ENCODE measurements at places on chromosomes 3 and 15.
A peak's percentile ranks its signal among the peaks of the same experiment; 100 is the strongest.

DNA sequence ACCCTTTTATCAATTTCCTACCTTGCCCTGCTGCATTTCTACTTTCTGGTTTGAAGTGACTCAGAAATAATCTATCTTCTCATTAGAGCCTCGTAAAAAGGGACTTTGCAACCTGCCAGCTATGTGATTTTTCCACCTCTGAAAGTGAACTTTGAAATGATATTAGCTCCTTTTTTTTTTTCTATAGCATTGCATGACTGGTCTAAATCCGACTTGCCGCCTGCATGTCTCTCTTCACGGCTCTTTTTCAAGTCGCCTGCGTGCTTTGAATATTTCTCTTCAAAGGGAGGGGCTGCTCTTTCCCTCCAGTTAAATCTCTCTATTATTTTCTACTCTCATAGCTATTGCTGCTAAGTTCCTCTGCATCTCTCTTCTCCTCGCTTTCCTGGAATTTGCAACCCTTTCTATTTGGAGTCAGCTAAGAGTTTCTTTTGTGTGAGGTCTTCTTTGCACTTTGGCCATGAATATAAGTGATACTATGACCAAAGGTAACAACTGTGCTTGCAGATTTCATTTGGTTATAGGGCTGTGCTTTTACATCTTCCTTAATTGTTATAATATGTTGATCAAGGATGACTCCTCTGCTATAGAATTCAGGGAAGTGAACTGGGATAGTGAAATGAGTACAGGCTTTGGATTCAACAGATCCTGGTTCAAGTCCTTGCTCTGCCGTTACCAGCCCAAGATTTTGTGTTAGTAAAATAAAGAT lies 541.1 kb downstream of the AGBL1 start:
- no peak for DNase-seq

DNA sequence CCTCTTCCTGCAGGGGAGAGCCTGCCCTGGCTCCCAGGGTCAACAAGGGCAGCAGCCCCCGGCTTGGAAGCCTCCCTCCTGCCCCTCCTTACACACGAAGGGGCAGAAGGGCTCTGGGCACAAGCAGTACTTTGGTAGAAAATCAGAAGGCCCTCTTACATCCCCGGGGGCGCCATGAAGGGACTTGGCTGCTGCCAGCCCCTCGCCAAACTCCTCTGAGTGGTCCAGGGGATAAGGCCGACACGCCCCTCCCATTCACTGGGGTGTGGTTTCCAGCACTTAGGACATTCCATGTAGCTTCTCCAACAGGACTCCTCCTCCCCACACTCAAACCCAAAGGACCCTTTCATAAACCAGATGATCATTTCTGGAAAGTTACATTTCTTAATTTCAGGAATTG lies 1.2 kb upstream of the ST8SIA2 start:
- no peak for DNase-seq

DNA sequence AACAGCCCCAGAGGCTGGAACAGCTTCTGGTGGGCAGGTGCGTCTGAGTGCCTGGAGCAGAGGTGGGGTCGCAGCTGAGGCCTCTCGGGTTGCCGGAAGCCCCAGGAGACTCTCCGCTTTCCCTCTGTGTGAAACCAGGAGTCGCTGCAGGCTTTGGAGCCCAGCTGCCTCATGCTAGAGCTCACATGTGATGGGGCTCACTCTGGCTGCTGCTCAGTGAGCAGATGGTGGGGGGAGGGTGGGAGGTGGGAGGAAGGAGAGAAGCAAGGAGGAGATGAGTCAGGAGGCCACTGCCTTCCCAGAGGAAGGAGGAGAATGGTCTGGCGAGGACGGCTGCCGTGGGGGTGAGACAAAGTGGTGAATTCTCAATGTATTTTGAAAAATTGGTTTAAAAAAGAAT lies 290.1 kb upstream of the CHRNA7 start:
- DNase-seq, result no peak

- DNase-seq, result no peak
Measured at GRCh38 chr15:93247466-93248121, 158.6 kb upstream of the RGMA start.

- DNase-seq, result no peak
Measured at GRCh38 chr3:53554559-53555067, 60.2 kb downstream of the CACNA1D start.

DNA sequence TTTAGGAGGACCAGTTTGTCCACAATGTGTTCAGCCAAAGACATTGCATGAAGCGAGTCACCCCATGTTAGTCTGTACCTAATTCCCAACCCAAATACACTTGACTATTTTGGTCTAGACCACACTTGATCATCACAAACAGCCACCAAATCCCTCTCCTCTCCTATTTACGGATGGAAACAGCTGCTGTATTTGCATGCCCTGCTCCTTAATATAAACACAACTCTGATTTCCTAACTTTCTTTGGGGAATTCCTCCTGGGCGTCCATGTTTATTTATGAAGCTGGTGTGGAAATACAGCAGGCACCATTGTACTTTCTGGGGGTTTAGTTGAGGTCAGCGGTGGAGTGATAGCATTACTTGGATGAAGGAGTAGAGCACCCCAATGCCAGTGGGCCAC lies 235.2 kb downstream of the TLE3 start:
- DNase-seq, result peak; percentile 94

DNA sequence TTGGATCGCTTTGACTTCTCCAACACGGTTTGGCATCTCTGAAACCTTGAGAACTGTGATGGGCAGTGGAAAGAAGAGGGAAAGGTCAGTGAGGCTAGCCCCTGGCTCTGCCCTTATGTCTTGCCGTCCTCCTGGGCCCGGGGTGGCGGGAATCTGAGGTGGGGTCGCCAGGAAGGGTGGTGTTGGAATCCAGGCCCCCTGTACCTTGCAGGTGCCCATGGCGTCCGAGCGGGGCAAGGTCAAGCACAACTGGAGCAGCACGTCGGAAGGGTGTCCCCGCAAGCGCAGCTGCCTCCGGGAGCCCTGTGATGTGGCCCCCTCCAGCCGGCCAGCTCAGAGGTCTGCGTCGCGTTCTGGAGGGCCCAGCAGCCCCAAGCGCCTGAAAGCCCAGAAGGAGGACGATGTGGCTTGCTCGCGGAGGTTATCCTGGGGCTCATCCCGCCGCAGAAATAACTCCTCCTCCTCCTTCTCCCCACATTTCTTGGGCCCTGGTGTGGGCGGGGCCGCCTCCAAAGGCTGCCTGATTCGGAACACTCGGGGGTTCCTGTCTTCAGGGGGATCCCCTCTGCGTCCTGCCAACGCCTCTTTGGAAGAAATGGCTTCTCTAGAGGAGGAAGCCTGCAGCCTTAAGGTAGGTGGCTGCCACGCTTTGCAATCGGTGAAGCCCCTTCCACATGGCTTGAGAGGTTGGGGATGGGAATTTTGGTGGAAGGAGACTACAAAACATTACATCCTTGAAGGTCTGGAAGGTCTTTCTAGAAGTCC lies 907 bp downstream of the TATDN2 start:
- peak; percentile 12 for DNase-seq

DNA sequence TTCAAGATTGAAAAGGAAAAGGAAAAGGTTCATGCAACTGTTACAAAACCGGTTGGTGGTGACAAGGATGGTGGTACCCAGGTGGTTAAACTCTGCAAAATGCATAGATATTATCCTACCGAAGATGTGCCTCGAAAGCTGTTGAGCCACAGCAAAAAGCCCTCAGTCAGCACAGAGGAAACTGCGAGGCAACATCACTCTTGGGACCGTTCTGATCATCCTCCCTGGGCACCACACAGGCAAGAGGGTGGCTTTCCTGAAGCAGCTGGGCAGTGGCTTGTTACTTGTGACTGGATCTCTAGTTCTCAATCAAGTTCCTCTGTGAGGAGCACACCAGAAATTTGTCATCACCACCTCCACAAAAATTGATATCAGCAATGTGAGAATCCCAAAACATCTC lies 86.9 kb downstream of the PLCH1 start:
- DNase-seq, result no peak

GRCh38 chr3:173660645-173661299 lies 263.2 kb downstream of the NLGN1 start:
- no peak for DNase-seq

DNA sequence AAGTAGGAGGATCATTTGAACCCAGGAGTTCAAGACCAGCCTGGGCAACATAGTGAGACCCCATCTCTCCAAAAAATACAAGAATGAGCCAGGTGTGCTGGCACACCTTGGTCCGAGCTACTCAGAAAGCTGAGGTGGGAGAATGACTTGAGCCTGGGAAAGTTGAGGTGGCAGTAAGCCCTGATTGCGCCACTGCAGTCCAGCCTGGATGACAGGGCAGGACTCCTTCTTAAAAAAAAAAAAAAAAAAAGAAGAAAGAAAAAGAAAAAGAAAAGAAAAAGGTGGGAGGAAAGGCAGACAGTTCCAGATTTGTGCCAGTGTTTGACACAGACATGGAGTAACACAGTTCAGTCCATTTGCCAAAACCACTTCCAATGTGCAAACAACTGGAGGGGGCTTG lies 75.7 kb downstream of the ATP10A start:
- no peak for DNase-seq

DNA sequence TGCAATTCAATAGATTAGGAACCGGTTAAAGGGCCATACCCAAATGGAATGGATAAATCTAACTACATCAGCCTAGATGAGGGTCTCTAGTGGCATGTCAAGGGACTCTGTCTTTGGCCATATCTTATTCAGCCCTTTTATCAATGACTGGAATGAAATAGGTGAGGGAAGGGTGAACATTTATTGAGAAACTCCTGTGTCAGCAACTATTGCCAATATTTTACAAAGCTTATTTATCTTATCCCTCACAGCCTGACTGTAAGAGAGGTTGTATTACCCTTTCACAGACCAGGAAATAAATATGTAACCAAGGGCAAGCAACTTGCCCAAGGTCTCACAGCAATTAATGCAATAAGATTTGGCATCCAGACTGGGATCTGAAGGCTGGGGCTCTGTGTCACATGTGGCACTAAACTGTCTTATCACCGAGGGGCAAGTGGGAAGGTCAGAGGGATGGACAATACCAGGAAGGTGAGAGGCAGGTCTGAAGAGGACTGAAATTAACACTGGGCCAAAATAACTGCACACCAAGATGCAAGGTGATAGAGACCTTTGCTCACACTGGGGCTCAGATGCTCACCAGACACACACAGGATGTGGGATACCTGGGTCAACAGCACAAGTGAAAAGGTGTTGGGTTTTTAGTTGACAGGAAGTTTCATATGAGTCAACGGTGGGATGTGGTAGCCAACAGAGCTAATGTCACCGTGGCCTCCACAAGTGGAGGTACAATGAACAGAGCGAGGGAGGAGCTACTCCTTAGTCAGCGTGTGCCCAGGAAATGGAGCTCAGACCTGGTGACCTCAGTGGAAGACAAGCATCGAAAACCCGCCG lies 261.3 kb downstream of the RPLP1 start:
- no peak for DNase-seq

DNA sequence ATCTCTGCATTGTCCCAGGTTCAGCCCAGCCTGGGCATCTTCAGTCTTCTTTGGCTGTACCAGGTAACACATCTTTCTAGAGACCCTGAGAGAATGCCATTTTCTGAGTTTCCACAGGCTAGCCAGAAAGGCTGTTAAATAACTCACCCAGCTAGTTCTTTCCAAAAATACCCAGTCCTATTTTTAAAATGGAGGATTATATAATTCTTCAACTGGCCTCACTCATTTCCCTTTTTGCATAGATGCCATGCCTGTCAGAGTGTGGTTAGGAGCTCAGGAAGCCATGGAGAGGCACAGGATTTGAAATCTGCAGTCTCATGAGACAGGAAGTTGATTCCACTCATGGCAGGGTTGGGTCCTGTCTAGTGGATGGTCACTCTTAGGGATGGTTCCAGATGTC lies 39.8 kb downstream of the CEMIP start:
- no peak for DNase-seq

DNA sequence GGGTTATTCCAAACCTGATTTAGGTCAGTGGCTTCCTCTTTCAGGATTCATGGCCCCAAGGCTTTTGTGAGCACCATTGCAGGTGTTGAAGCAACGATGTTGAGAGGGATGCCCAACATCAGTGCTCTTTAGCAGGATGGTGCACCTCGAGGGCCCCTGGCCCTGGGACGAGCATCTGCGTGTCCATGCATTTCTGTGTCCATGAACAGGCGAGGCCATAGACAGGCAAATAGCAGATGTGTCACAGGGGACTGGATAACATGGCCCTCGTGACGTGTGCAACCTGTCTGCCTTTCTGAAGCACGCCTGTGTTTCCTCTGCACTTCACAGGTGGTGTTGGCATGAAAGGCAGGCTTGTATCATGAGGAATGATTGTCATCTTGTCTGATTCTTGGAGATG lies 132.3 kb downstream of the SNRPN start:
- DNase-seq, result no peak

GRCh38 chr3:144921710-144922109 lies 950.1 kb downstream of the DIPK2A start:
- no peak for DNase-seq

All from fibroblast of villous mesenchyme (primary cell).